SK-N-DZ (cell line): ENCODE measurements at places on chromosomes 3 and 15.

DNA sequence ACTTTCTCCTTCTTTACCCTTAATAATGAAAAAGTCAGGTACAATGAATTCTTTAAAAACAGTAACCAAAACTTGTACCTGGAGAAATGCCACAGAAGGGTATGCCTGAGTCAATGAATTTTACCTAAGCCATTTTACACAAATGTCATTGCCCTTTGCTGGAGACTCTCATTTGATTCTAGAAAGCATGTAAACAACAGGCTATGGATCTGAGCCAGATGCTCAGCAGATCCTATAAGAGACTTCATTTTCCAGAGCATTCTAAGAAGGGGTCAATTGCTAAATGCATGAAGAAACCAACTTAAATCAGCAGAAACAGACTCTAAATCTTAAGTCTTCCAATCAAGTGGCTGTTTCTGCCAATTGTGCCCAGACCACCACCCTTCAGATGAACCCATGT is 83.8 kb upstream of the GALNT15 start:
- DNase-seq: no peak

DNA sequence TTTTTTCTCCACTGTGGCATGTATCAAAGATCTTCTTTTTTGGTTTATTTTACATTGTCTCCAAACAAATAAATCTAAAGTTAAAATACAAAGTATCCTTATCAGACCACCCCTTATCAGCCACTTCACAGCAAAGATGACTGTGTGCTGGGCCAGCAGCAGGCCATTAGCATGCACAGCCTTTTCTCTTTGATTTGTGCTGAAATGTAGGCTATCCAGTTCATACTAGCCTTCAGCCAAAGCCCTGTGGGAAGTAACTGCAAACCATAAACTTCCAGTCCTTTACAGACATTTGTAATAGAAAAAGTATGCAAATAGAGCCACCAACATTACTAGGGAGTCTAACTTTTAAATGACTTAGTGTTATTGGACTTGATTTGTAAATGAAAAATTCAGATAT is 816.3 kb downstream of the FHIT start:
- no peak for DNase-seq

DNA sequence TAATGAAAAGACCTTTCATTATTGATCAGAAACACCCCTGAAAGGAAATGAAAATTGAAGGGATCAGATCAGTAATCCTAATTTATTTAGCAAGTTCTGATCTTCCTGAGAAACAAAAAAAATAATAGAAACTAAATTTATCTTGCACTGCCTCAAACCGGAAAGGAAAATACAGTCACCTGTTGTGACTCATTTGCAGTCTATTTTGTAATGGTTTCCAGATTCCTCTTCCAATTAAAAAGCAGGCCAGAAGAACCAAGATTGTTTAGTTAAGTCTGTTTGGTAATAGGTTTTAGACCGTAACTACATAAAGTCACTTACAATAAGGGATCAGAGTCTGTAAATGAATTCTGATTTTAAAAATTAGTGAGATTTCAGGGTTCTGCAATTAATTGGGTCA is 49.7 kb upstream of the ATOSA start:
- DNase-seq: no peak

- DNase-seq: no peak
These were observed 115.7 kb upstream of the VEPH1 start for GRCh38 chr3:157618886-157619285.

DNA sequence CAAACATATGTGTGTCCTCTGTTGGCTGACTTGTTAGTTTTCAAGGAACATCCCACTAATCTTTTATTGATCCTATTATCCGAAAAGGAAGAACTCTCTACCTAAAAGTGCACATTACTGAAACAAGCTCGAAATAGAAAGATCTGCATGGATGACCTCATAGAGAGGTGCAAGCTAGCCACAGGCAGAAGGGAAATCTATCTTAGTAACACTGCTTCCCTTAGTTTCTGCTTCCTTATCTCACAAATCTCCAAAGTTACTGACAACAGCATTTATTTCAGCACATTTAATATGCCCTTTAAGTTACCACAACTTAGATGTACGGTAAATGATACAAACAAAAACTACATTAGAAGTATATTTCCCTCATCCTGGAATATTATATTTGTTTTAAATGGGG is 285.1 kb upstream of the CCDC54 start:
- DNase-seq: no peak
